ENCODE measurements at places on chromosomes 6 and 20. TPM values are rescaled to one million over a fixed set of nuclear protein-coding genes. Genes with fewer than 3 reads are reported as not detected.

Gene CBLN4
- not detected for total RNA-seq

Gene C4A
- total RNA-seq, result 2.2 TPM

Gene COL11A2
- total RNA-seq, result 0.22 TPM

Gene ARHGAP40
- 15.1 TPM for total RNA-seq

Gene GPR6
- total RNA-seq, result not detected

Gene KIFC1
- 7.5 TPM for total RNA-seq

Gene CDKN1A
- total RNA-seq, result 340 TPM

Gene MEP1A
- not detected for total RNA-seq

Gene SOBP
- not detected for total RNA-seq

Gene ATP6V1G2
- total RNA-seq, result 1.2 TPM

Gene PRKN
- 0.22 TPM for total RNA-seq

Gene C6orf62
- 183 TPM for total RNA-seq

Gene C2
- total RNA-seq, result 0.22 TPM

Gene PLCB4
- 0.87 TPM for total RNA-seq

Gene MAP7
- total RNA-seq, result 15.3 TPM

Gene PPIL6
- 0.22 TPM for total RNA-seq

Gene PKIB
- 2.4 TPM for total RNA-seq

Gene ZC3H12D
- 0.39 TPM for total RNA-seq

Gene SLC22A7
- not detected for total RNA-seq

Gene OVOL2
- total RNA-seq, result 17.7 TPM

Gene SLC4A11
- 1.6 TPM for total RNA-seq
